ENCODE measurements at places on chromosomes 12 and 14.

DNA sequence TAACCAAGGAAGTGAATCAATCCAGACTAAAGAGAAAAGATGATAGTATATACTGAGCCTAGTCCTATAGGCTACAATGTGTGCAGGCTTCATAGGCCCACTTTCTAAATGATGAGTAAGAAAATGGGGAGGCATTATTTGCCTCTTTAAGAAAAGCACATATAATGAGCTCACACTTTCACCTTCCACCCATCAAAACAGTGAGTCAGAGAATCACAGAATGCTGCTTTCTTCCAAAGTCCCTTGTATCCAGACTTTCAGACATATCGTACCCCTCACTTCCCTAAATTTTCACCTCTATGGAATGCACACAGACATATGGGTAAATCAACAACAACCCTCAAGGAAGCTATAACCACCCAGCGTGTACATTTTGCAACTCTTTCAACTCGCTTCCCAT lies 286.4 kb upstream of the PRKD1 start:
- peak; percentile 68 for DNase-seq

GRCh38 chr12:104596898-104597843 lies 140.4 kb downstream of the CHST11 start:
- no peak for DNase-seq

- peak; percentile 46 for DNase-seq
Observed at GRCh38 chr14:89600950-89601826, 184.2 kb upstream of the FOXN3 start.

GRCh38 chr12:100504804-100505203 lies 31.1 kb downstream of the NR1H4 start:
- peak; percentile 16 for DNase-seq

- DNase-seq = peak; percentile 37
Observed at GRCh38 chr14:93655078-93655750, 133.1 kb downstream of the PRIMA1 start.

DNA sequence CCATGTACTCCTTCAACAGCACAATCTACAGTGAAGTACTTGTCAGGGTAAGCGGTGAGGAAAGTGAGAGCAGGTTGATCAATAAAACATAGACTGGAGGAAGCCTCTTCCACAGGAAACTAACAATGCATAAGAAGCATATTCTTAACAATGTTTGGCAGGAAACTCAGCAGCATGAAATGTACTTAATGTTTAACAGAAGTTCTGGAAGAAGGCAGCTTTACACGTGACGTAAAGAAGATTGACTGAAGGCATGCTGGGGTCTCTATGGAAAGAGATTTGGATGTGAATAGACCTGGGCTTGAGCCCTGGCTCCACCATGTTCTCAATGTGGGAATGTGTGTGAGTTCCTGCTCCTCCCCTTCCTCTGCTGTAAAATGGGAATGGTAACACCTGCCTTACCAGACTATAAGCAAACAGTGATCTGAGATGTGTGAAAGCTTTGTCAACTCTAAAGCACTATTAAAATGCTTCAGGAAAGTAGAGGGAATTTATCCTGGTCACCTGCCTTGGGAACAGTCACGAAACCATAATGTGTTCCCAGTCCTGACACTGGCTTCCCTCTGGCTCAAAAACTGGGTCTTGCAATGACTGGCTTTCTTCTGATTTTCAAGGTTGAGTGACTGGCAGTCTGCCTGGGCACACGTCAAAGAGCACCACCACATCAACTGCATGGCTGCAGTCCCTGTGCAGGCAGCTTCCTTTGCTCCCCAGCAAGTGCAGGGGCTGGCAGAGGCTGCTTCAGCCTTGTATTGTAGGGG lies 384.6 kb downstream of the APAF1 start:
- DNase-seq = no peak

DNA sequence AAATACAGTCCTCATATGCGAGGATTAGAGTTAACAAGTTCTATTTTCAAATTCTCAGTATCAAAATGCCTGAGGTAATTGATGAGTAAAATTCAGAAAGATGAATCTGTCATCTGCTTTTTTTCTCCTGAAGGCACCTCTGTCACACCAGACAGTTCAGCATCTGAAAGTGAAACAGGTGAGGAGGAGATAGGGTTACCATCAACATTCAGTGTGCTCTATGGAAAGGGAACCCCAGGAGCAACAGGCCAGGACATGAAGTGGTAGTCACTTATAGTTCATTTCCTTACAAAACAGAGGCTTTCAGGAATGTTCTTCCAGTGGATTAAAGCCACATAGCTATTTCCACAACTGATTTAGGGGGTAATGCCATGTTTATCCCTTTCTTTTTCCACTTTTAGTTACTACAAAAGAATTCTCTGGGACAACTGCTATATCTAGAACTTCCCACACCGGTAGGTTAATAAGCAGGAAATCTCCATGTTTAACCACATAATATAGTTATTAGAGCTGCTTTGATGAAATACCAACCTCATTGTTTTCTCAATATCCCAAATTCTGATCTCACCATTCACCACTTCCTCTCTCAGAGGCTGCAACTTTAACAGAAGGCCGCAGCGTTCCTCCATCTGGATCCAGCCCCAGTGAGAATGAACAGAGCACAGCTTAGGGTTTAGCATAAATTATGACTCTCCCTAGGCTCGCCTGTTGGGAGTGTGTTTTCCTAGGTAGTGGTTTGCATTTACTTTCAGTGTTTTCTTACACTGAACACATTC lies 177.0 kb upstream of the CNTN1 start:
- no peak for DNase-seq

DNA sequence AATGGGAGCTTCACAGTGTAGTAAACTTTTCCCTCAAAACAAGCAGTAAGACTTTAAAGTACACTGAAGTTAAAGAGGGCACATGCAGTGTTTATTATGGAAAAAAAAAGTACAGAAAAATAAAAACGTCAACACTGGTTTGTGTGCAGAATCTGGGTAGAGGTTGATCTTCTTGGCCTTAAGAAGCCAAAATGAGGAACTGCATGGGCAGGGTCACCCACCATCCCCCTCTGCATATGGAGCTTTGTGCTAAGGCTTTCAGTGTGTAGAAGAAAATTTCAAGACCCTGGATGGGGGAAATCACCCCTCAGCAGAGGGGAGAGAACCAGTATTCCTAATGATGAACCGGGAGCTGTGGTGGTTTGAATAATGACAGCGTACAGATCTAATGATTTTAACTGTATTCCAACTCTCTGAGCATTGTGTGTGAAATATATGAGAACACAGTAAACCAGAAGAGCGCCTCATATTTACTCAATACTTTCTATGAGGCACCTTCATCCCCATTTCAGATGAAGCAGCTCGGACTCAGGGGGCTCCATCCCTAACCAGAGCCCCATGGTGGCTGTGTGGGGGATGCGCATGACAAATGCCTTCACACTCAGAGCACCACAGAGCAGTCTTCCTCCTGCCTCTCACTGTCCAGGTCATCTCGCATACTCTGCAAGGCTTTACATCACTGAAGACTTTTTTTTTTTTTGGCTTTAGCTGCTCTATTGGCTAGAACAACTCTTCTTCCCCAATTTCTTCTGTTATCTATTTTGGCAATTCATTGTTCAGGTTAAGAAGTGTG lies 33.4 kb downstream of the ACADS start:
- DNase-seq = no peak

GRCh38 chr14:90522571-90523191 lies 125.9 kb downstream of the CALM1 start:
- DNase-seq = peak; percentile 30

DNA sequence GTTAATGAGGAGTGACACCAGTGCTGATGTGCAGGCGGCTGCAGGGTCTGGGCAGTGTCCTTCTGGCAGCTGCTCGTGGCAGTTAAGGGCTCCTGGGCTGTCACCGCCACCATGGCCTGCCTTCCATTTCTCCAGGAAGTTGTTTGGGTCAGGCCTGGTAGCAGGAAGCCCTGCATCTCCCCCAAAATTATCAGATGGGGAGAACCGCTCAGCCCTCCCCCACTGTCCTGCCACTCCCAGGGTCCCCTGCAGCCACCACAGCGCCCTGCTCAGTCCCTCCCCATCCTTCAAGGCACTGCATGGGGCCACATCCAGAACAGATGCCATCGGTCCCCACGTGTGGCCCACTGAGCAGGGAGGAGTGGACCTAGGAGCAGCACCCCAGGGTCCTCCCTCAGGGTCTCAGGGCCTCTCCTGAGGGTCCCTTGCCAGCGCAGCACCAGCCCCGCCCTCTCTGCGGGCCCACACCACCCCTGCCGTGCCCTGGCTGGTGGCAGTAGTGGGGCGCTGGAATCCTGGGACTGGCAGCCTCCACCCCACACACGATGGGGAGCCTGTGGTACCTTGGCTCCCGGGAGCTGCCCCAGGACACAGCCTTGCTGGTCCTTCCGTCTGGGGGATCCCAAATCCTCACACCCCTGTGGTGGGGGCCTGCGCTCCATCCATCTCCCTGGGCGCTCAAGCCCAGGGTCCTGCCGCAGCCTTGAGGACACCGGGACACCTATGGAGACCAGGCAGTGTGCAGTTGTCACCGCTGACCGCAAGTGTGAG lies 10.3 kb upstream of the AMN start:
- no peak for DNase-seq

DNA sequence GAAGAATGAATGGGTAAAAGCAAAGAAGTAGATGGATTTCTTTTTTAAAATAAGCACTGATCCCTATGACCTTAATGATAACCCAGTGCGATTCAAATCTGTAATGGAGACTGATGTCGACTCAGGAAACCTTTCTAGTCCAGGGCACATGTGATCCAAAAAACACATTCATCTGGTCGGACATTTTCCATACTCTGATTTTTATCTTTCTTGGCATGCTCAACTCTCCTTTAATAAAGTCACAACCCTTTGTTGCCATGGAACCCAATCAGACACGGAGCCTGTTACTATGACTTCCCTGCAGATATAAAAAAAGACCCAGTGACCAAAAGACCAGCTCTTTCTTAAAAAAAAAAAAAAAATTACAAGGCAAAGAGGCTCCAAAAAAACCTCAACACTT lies 27.9 kb downstream of the TMCC3 start:
- DNase-seq = peak; percentile 70

DNA sequence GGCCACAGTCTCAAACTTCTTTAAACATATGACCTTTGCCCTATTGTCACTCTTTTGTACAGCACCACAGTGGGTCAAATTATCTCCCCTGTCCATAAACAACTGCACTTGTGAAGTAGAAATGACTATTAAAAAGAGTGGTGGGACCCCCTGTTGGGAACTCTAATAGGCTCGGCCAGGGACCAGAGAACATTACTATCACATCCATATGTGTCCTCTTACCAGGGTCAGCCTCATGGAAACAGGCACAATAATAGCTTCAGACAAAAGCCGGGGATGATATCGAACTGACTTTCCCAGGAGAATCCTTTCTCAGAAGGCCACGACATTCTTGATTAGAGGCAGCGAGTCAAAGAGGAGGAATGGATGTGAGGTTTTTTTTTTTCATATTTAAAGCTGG lies 96.6 kb downstream of the NKX2-1 start:
- no peak for DNase-seq

- DNase-seq = peak; percentile 7
Observed at GRCh38 chr14:32846821-32847365, 91.8 kb upstream of the NPAS3 start.

GRCh38 chr12:52121824-52122539 lies 42.5 kb downstream of the SMIM41 start:
- peak; percentile 46 for DNase-seq

DNA sequence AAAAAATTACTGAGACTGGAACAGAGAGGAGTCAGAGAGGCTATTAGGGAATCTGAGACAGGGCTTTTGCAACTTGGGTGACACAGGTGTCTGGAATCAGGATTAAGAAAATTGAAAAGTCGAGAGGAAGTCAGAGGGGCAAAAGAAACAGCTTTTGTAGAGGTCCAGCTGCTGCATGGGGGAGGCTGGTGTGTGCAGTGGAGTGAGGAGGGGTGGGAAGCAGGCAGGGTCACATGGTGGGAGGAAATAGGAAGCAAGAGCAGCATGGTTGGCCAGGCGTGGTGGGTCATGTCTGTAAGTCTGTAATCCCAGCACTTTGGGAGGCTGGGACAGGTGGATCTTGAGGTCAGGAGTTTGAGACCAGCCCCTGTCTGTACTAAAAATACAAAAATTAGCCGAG lies 69.7 kb upstream of the VRK1 start:
- DNase-seq = no peak

GRCh38 chr14:104105822-104106470 lies 20.4 kb downstream of the ASPG start:
- DNase-seq = no peak

DNA sequence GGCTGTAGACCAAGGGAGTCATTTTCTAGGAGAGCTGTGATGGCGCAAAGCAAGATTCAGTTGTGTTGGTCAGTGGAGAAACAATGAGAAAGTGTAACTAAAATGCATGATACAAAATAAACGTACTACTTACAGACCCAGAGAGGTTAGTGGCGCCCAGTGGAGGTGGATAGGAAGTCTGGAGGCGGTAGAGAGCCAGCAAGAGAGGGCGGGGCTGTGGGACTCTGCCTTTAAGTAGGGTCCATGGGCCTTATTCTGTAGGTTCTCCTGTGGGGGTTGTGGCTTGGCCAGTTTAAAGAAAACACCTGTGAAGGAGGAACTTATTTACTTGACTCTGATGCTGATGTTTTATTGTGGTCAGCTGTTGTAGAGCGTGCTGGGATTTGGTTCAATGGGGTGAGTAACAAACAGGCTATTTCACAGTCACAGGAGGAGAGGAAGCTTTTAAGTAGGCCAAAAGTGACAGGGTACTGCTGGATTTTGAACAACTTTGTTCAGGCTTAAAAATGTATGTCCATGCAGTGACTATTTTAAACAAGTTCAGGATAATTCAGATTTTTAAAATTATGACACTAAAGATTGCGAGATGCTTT lies 1097.7 kb downstream of the TMTC2 start:
- no peak for DNase-seq

DNA sequence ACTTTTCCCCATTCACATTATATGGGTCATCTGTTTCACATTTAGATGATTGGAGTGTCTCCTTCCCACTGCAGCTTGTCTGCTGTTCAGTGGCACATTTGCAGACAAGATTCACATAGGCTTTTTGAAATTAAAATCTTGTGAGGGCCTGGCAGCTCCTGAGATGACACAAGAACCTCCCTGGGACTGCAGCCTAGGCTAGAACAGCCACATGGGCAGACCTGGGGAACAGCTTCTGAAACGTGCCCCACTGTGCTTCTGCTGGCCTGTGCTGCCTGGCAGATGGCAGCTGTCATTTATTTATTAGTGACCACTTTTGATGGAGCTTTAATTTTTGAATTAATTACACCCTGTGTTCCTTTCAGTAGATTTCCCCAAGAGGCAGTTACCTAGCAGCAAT lies 137.4 kb downstream of the GRIP1 start:
- DNase-seq = no peak

DNA sequence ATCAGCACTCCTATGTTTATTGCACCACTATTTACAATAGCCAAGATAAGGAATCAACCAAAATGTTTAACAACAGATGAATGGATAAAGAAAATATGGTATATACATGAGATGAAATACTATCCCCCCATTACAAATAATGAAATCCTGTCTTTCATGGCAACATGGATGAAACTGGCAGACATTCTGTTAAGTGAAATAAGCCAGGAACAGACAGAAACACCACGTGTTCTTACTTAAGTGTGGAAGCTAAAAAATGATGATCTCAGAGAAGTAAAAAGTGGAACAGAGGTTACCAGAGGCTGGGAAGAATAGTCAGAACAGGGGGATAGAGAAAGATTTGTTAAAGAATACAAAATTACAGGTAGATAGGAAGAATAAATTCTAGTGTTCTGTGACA lies 113.7 kb upstream of the MDM1 start:
- peak; percentile 21 for DNase-seq

Data from iris pigment epithelial cell (primary cell).